Fibroblast of skin of left quadriceps (primary cell): ENCODE measurements at places on chromosomes 16 and 17.

DNA sequence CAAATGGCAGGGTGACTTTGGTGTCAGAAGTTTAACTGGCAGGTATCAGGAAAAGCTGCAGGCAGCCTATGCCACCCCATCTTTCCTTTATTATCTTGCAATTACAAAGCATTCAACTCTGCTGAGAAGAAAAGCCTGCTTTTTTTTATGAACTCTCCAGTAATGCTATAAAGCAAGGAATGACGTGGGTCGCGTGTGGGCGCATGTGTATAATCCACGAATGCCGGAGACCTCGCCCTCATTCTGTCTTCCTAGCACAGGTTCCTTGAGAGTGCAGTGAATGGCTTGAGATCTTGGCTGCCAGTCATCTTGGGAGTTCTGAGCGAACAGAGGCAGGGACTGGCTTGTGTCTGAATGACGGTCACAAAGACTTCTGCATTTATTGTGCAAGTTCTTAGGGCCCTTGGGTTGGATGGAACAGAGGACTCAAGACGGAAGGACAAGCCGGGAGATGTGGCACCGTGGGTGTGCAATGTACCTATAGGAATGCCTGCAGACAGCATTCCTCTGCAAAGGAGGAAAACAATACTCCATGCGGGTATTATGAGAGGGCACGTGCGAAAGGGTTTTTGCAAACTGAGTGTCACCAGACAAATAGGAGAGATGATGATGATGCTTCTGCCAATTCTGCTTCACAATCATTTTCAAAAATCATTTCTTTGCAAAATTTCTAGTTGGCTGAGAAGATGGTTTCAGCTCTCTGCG lies 96.1 kb upstream of the ELAC2 start:
- DNase-seq, result no peak

GRCh38 chr17:35617505-35617904 lies 30.4 kb downstream of the AP2B1 start:
- DNase-seq, result no peak

DNA sequence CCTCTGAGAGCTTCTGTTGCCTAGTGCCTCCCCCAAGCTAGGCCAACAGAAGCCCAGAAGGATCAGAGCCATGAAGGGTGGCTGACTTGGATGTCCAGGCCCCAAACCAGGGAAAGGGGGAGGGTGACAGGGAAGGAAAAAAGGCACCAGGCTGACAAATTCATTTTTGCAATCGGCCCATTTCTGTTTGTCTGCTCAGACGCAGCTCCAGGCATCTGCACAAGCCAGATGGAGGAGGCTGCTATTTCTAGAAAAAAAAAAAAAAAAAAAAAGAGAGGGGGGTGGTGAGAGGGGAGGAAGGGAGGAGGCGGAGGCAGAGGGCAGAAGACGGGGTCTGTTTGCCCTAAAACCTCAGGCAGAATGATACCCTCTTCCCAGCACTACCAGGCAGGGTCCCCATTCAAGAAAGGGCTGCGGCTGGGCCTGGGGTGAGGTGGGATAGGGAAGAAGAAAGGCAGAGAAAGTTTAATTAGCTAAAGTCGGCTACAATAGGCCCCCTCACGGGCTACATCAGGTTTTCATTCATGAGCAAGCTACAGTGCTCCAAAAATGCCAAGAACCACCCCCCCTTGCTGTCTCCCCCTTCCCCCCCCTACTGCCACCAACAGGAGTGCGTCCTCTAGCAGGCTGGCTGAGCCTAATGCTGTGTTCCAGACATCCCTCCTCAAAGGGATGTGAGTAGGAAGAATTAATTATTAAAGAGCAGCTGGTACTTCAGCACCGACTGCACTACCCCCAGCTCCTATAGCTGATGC lies 2.4 kb downstream of the HDAC5 start:
- DNase-seq, result no peak

- DNase-seq, result no peak
Observed at GRCh38 chr16:73355981-73356380, 308.1 kb upstream of the ZFHX3 start.

DNA sequence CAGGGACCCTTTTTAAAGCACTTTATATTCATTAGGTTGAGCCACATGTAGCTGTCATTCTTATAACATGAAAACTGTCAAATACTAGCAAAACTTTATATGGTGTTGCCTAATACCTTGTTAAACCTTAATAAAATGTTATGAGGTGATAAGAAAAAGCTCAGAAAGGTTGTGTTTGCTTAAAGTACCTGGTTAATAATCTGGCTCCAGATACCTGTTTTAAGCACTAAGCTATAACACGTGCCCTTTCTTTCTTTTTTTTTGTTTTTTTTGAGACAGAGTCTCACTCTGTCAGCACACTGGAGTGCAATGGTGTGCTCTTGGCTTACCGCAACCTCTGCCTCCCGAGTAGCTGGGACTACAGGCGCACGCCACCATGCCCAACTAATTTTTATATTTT lies 58.9 kb upstream of the STAC2 start:
- DNase-seq, result no peak

GRCh38 chr17:81179220-81179619 lies 13.2 kb upstream of the AATK start:
- no peak for DNase-seq

DNA sequence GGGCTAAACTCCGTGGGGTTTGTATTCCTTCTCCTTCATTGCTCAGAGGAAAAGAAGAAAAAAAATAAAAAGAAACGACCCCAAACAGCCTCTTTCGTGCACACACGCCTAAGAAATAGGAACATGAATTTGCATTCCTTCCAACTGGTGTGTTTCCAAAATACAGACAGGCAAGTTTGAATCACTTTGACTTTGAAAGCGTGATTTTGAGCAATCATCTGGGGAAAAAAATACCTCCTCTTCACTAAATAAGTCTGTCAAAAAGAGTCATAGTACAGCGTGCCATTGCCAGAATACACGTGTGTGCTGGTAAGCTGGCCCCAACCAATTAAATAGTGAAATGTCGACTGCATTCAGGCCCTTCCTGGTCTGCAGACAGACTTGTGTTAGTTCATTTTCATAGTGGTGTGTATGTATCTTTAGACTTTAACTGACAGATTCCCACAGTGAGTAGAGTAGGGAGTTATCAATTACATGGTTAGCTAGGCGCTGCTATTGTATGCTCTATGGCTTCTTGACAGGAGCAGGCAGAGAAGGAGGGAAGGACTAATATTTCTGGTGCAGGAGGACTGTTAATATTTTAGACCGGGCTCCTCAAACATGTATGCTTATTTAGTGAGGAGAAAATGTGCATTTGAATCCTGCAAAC lies 618.3 kb downstream of the MAF start:
- DNase-seq, result no peak

DNA sequence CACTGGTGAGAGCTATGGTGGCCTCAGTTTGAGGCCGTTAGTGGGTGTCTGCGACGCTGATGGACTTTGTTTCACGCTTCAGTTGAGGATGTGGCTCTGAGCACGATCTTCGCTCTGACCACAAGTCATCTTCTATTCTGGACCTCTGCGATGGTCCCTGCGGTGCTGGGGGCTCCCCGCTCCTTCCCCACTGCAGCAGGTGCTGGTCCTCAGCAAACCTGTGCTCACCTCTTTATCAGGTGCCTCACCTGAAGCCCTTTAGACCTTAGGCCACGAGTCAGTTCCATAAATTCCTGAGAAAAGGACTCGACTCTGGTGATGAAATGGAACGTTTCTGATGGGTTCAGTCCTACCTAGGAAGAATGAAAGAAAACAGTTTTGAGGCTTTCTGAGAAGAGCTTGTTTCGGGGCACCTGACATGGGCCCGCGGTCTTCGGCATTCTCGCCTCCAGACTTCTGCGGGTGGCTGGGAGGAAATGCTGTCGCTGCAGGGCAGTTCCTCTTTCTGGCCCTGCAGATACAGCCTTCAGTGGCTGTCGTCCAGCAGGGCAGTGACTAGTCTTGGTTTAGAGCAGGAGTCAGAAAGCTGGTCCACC lies 4.7 kb downstream of the KCTD5 start:
- DNase-seq, result no peak

- no peak for DNase-seq
Observed at GRCh38 chr17:19237389-19238166, 412 bp downstream of the EPN2 start.

DNA sequence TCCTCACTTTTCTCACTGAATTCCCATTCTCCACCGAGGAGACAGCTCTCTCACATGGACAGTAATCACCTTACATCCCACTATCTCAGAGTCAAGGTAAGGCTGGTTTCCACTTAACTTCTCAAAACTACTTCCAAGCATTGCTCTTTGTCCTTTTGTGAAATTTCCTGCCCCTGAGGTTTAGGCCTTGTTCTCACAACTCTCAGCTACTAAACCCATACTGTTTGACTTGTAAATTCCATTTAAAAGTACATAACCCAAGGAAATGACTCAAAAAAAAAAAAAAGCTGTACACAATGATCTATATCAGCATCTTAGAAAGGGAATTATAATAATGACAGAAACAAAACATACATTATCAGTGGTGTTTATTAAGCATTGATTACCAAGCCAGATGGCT lies 8.8 kb downstream of the CDC27 start:
- DNase-seq, result no peak
